Immature natural killer cell (primary cell): ENCODE measurements at places on chromosomes 2 and 18. TPM values are rescaled to one million over a fixed set of nuclear protein-coding genes. Genes with fewer than 3 reads are reported as not detected.

The SIGLEC15 gene
- polyA plus RNA-seq: 0.20 TPM

The RFTN2 gene
- not detected for polyA plus RNA-seq

The RAB27B gene
- 8.1 TPM for polyA plus RNA-seq

The RASGRP3 gene
- 1.8 TPM for polyA plus RNA-seq

The SERPINB12 gene
- not detected for polyA plus RNA-seq

The LRATD1 gene
- polyA plus RNA-seq: not detected

The C2orf15 gene
- polyA plus RNA-seq: 3.4 TPM

The CRYGD gene
- not detected for polyA plus RNA-seq

The CCDC141 gene
- polyA plus RNA-seq: 0.69 TPM

The CHRNA1 gene
- polyA plus RNA-seq: not detected

The TFPI gene
- polyA plus RNA-seq: 0.59 TPM

The RNU2-63P gene
- not detected for polyA plus RNA-seq

The HJURP gene
- 0.47 TPM for polyA plus RNA-seq

The SCN7A gene
- not detected for polyA plus RNA-seq

The ALKAL2 gene
- 6.6 TPM for polyA plus RNA-seq

The NGEF gene
- not detected for polyA plus RNA-seq

The PDCL3 gene
- polyA plus RNA-seq: 62.1 TPM

The UGT1A4 gene
- not detected for polyA plus RNA-seq

The TGIF1 gene
- polyA plus RNA-seq: 18.3 TPM

The PTPRN gene
- polyA plus RNA-seq: 0.41 TPM

The CHRNG gene
- not detected for polyA plus RNA-seq

The MYO3B gene
- not detected for polyA plus RNA-seq

The ELOA2 gene
- polyA plus RNA-seq: not detected

The CSRNP3 gene
- not detected for polyA plus RNA-seq

The NTSR2 gene
- polyA plus RNA-seq: not detected

The TRABD2A gene
- 0.66 TPM for polyA plus RNA-seq

The MAP4K3 gene
- 1.5 TPM for polyA plus RNA-seq

The MYO5B gene
- polyA plus RNA-seq: not detected

The GPR148 gene
- polyA plus RNA-seq: not detected
